COLO829 (cell line): ENCODE measurements at places on chromosomes 1 and 21.

DNA sequence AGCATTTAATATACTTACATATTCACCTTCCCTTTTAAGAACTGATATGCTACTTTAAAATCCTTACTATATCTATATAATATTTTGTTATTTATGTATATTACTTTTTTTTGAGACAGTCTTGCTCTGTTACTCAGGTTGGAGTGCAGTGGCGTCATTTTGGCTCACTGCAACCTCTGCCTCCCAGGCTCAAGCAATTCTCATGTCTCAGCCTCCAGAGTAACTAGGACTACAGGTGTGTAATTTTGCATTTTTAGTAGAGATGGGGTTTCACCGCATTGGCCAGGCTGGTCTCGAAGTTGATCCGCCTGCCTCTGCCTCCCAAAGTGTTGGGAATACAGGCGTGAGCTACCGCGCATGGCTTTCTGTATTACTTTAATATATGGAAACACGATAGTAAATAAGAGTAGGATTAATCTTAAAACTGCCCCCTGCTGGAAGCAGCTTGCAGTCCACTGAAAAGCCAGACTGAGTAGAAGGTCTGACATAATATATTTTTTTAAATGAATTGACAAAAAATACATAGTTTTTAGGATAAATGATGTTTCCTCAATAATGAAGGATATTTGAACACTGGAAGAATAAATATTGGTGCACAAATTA is 24.4 kb downstream of the RCAN3 start:
- DNase-seq = peak; percentile 31

- no peak for DNase-seq
Observed at GRCh38 chr1:168513656-168514404, 30.0 kb downstream of the XCL2 start.

DNA sequence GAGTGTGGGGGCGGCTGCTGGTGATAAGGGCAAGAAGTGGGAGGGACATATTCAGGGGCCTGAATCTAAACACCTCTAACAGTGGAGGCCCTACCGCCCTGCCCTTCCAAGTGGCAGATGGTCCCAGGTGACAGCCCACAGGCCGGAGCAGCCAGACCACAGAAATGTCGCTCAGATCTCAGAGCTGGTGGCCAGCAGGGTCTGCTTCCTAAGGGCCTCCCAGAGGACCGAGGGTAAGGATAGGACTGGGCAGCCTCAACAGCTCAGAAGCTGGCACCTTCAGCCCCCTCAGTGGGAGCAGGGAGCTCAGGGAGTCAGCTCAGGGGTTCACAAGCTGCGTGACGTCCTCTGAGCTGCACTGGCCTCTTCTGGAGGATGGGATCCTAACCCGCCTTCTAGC is 201.8 kb upstream of the ZC3H12A start:
- no peak for DNase-seq

- DNase-seq = no peak
Observed at GRCh38 chr1:46940307-46940706, 969 bp downstream of the CYP4A11 start.

- no peak for DNase-seq
Observed at GRCh38 chr1:66370462-66370971, 163.4 kb upstream of the SGIP1 start.

GRCh38 chr1:220887520-220888416 is 8.5 kb downstream of the HLX start:
- DNase-seq = no peak

DNA sequence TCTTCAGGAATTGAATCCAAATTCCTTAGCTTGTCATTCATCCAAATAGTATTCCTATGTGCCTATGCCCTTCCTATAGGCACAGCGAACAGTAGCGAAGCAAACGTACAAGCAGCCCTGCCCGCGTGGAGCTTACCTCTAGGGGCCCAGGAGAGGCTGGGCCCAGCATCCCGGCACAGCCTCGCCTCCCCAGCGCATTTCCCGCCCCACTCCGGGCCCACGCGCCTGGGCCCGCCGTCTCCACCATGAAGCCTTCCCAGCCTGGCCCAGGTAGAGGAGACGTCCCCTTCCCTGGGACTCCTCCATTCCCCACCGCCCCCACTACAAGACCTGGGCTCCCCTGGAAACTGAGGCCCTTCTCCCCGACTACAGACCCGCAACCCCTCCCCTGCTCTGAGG is 245 bp upstream of the TMEM269 start:
- DNase-seq = no peak

DNA sequence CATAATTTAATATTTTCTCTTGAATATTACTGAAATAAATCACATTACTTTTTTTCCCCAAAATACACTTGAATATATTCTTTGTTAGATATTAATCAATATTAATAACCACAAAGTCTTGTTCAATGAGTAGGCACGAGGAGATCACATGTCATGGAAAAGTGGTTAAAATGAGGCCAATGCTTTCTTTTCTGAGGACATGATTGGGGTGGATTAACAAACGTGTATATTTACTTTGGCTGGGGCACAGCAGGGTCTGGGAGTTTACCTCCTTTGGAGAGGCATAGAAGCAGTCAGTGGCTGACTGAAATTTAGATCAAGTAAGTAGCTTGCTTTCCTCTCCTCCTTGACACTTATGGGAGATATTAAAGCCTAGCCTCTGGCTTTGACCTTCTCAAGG is 664.3 kb upstream of the B3GALT2 start:
- no peak for DNase-seq

- peak; percentile 74 for DNase-seq
Observed at GRCh38 chr1:5915587-5916571, 76.3 kb downstream of the NPHP4 start.

DNA sequence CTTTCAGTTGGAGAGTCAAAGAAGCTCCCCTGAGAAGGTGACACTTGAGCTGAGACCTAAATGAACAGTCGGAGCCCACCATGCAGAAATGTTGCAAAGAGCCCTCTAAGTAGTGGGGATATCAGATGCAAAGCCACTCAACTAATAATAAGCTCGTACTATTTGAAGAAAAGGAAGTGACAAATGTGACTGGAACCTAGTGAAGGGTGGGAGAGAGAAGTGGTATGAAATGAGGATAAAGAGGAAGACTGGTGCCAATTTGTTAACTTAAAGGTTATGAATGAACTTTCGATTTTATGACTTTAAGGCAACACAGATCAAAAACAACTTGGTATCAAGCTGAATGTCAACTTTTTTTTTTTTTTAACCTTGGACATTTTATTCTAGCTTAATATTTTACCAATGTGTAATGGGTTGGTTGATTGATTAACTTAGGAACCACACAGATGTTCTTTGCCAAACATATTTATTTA is 14.7 kb downstream of the LYPLAL1 start:
- no peak for DNase-seq

DNA sequence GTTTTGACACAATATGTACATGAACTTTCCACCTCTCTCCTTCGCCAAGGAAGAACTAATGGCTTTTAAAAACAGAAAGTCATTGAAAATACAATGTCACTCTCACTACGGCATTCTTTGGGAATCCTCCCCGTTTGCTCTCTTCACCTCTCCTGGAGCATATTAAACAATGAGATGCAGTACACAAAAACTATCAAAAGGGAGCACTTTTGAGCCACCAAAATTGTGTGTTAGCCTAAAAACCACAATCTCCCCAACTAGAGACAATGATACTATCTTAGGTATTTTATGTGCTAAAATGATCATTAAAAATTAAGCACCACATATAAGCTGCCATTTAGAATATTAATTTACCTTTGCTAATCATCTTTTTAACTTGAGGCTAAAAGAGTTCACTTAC is 425.5 kb downstream of the KCTD3 start:
- peak; percentile 61 for DNase-seq

DNA sequence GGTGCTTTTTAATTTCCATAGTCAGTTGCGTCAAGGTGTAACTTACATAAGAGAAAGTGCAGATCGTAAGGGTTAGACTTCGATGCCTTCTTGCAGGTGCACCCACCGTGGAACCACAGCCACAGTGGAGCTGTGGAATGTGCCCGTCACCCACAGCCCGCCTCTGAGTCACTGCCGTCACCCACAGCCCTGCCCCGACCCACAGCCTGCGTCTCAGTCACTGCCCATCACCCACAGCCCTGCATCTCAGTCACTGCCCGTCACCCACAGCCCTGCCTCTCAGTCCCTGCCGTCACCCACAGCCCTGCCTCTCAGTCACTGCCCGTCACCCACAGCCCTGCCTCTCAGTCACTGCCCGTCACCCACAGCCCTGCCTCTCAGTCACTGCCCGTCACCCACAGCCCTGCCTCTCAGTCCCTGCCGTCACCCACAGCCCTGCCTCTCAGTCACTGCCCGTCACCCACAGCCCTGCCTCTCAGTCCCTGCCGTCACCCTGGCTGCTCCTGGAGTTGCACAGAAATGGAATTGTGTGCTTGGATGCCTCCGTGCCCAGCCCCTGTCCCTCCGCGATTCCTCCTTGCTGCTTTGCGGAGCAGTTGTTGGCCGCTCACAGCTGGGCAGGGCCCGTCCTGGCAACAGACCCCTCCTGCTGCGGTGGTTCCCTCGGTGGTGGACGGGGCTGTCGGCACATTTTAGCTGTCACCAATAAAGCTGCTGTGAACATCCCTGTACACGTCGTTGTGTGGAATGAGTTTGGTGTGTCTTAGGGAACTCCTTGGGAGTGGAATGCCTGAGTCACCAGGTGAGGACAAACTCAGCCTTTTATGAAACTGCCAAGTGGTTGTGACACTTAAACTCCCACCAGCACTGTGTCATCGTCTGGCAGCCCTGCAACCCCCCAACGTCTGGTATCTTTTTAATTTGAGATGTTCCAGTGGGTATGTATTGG is 44.9 kb upstream of the COL6A2 start:
- DNase-seq = no peak

- no peak for DNase-seq
Observed at GRCh38 chr1:56524263-56524662, 55.1 kb downstream of the PLPP3 start.

DNA sequence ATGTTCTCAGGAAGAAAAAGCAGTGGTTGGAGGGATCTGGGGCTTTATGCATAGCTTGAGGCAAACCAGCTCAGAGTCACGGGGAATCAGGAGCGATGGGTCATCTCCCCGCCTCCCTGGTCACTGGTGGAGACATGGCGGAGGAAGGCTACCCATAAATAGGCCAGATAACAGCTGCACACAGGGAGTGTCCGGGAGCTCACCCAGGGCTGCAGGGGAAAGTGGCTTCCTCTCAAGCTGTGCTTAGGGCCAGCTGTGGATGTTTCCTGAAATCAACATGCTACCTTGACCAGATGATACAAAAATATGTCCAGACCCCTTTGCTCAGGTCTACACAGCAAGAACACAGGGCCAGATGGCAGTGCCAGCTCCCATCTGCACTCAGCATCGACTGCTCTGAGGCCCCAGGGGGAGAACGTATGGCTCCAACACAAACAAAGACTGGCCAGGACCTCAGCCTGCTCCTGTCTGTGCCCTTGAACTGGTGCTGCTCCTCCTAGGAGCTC is 27.1 kb upstream of the RERE start:
- peak; percentile 59 for DNase-seq

DNA sequence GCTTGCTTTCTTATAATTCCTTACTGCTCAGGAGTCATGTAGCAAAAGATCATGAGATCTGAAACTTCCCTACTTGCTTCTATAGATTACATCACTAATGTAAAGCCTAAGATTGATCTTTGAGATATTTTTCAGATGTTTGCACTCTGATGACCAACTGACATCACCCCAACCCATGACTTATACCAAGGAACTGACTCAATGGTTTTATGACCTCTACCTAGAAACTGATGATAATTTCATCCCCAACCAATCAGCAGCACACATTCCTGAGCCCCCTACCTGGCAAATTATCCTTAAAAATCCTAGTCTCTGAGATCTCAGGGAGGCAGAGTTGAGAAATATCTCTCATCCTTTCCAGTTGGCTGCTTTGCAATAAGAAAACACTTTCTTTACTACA is 122.3 kb upstream of the CAMK1G start:
- DNase-seq = no peak

DNA sequence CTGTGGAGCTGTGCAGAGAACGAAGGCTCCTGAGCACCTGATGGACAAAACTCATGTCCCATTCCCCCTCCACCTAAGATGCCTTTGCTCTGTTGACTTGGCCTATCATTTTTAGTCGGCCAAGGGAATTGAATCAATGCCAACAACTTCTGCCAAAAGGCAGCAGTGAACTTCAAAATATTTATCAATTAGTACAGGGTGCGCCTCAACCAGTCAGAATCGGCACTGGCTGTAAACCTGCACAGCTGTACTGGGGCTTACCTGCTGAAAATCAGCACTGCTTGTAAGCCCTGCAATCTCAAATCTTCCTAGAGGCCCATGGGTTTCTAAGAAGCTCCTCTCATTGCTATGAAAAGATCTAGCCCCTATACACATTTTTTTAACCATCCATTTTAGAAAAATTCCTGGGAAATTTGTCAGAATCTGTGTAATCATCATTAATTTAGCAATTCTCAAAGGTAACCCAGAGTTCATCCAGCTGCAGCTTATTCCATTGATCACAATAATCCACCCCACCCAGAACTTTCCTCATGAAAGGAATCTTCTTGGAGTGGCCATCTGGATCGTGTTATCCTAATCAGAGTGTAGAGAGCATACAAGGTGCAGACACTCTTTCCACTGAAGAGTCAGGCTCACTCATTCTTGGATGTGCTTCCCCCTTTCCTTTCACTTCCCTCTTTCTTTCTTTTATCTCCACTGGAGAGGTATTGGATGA is 40.2 kb downstream of the ADAMTS1 start:
- DNase-seq = no peak

DNA sequence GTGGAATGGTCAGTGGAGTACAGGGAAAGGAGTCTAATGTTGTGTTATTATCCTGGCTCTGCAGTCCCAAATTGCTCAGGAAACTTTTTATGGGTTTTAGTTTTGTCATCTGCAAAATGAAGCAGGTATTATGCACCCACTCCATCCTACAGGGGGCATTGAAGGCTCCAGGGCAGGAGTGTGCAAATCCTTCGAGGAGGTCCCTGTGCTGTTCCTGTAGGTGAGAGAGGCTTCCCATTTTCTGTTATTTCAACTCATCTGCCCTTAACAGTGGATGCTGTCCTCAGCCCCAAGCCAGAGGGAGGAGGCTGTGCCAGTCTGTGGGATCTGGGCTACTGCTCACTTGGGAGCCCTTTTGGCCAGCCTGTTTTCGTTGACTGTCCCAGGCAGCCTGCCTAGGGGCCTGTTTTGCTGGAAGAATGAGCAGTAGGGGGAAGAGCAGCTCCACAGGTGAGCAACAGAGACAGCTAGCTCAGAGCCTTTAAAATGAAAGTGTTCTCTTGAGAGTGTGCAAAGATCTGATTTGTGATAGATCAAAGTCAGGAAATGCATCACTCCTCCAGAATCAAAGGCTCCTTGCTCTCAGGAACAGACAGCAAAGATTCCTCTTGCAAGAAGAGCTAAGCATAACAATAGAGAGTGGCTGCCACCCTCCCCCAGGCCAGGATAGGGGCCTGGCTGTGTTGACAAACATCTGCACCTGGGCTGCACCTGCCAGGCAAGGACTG is 317.6 kb upstream of the PROX1 start:
- no peak for DNase-seq
